K562 (cell line): ENCODE measurements at places on chromosomes 6 and 20.

- no peak for DNase-seq
Observed at GRCh38 chr6:25700761-25701160, 48.7 kb downstream of the SCGN start.

DNA sequence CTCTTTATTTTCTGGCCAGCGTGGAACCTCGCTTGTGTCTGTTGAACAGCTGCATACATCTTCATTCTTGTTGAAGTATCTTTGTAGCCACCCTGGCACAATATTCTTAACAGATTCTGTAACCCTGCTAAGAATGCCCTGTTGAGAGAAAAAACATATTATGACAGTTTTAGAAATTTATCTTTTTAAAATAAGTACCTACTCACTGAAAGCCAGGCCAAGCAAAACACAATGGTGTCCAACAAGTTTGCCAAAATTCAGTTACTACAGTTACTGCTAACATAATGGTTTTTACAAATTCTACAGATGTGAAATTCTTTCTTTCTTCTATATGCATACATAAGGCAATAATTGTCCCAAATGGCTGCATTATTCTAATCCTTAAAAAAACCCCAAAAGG is 18.2 kb downstream of the NUP153 start:
- DNase-seq, result no peak

DNA sequence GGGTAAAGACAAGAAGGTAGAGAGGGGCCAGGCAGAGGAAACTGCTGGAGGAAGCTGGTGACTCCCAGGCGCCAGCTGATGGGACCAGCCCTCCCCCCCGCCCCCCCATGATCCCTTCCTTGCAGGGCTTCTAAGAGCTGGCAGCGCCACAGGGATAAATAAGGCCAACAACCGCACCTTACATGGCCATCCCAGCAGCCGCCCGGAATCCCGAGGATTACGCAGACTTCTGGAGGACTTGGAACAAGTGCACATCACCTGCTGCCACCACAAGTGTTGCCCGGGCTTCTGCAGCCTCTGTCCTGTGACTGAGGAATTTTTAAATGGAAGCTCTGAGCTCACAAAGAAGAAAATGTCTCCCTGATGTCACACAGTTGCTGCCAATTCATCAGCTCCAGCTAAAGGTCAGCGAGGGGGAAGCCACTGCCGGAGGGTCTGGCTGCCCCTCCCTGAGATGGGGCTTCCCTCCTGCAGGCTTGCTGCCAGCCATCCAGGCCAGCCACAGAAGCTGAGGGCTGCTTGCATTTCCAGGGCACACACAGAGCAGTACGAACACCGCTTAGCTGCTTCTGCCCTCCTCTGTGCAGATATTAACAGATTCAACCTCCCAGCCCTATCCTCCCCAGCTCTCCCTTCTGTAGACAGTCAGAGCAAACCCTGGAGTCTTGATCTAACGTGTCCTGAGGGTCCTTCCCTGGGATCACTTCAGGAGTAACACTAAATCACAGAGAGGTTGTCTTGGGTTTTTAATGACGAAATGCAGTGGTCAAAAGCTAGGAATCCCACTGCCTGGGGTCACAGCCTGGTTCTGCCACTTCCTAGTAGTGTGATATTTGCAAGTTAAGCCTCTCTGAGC is 38.6 kb upstream of the PIM1 start:
- DNase-seq, result no peak

DNA sequence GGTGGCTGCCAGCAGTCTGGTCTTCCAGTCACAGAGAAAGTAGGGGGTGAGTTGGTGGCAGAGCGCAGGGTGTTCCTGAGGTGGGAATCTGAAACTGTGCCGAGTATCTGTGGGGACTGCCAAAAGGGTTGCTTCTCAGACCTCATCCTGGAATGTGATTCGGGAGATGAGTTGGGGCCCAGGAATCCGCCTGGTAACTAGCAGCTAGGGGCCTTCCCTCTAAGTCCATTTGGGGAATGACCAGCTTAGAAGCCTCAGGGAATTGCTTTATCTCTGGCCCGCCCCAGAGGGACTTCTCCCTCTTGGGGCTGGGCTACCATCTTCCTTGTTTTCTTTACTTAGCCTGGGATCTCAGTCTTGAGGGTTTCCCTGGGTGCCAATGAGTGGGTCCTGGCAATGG is 49.6 kb downstream of the MOCS1 start:
- DNase-seq, result no peak

DNA sequence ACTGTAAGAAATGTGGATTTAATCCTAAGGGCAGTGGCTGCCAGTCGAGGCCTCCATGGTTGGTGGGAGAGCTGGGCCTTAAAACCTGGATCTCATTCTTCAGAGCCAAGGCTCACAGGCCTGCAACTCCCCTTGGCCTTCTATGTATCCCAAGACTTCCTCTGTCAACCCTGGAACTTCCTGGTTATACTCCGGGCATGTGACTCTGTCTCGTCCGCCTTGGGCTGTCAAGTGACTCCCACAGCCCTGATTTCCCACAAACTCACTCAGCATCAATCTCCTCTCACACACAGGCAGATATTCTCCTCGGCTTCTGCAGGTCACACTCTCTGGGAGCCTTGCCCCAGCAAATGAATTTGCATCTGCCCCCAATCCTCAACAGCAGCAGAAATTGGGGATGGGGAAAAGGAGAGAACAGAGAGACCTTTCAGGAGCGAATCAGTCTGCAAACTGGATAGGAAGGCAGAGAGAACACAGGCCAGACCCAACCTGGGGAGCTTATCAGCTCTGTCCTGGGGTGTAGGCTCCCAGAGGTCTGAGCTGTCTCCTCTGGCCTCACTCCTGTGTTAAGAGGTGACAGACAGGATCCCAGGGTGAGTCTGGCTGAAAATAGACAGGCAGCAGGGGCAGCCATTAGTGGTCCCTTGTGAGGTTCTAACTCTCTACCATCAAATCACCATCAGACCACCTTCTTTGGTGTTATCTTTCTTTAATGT is 30.4 kb upstream of the PREX1 start:
- no peak for DNase-seq

DNA sequence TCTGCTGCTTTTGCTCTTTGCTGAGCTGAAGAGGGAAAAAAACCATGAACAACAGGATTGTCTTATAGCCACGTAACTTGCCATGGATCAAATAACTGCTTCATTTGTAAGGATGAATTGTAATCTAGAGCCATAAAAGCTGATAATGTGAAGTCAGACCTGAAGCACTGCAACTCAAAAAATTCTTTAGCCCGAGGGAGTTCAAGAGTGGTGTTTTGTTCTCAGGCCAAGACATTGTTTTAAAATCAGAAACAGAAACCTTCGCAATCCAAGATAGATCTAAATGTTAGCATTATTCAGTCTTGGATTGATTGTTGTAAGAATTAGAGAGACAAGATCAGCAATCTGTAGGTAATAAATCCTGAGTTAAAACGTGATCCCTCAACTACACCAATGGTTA is at the start of gene TRAPPC3L:
Gene TRAPPC3L (minus strand): TSS at position 34 of the 400 bp plus-strand sequence. CDS start 170 bp downstream, outside the sequence.
- DNase-seq, result no peak

DNA sequence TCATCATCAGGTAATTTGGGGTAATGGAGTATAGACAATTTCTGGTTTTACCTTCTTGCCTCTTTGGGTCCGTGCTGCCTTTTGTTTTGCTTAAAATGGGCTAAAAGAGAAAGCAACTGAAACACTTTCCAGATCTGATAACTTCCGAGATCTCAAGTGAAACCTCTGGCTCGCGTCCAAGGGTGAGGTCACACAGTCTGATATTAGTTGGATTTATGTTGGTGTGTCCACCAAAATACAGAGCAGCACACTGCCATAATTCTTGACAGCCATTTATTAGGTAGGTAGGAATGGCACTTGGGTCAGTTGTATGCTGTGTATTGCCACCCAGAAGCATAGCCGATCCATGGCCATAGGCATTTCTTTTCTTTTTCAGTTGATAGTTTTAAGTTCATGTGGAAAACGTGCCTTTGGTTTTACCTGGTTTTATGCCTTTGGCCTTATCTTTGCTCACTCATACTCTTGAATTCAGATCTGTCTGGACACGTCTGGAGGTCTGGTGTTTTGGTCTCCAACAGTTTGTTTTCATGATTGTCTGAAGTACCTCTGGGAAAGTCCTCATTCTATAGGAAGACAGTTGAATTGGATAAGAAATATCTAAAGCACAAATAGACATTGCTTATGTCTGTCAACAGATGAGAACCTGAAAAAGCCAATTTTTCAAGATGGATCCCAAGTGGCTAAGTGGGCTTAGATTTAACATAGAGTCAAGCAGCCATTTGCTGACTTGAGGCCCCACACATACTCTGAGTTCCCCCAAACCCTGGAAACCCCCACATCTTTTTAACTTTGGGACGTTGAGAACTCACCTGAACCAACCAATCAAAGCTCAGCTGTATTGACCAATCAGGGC is 320.8 kb downstream of the SOX4 start:
- no peak for DNase-seq
